ENCODE measurements at places on chromosomes 7 and 10. TPM values are rescaled to one million over a fixed set of nuclear protein-coding genes. Genes with fewer than 3 reads are reported as not detected.

- no peak for DNase-seq
Observed at GRCh38 chr7:118583641-118584040, 359.1 kb downstream of the ANKRD7 start.

GRCh38 chr10:25600651-25601050 lies 333.4 kb upstream of the MYO3A start:
- DNase-seq = no peak

The TMEM196 gene
- polyA plus RNA-seq = not detected

The ZFAND4 gene
- polyA plus RNA-seq = 10.9 TPM

The FFAR4 gene
- polyA plus RNA-seq = not detected

The DUSP5 gene
- polyA plus RNA-seq = 68.9 TPM

- no peak for DNase-seq
Observed at GRCh38 chr7:90657481-90657880, 61.4 kb downstream of the CDK14 start.

Measured in B cell (primary cell).